ENCODE measurements at places on chromosomes 5 and 9. TPM values are rescaled to one million over a fixed set of nuclear protein-coding genes. Genes with fewer than 3 reads are reported as not detected.

DNA sequence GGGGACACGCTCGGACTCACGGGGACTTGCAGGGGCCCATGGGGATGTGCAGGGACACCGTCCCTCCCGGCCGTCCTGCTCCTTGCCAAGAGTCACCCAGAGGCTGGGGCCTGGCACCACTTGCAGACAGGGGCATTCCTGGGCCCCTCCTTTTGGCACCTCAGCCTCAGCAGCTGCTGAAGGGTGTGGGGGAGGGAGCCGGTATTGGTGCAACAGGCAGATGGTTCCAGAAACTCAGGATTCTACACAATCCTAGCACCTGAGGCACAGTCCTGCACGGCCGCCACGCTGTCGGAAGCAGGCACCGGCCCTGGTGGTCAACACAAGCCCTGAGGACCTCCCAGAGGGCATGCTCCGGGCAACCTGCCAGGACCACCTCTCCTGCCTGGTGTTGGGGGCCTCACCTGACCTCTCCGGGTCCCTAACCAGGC lies 19.3 kb upstream of the SLC12A7 start:
- no peak for DNase-seq

- no peak for DNase-seq
Measured at GRCh38 chr5:124865603-124866354, 119.3 kb upstream of the ZNF608 start.

GRCh38 chr9:127520941-127521918 lies 69.9 kb downstream of the LRSAM1 start:
- peak; percentile 71 for DNase-seq

DNA sequence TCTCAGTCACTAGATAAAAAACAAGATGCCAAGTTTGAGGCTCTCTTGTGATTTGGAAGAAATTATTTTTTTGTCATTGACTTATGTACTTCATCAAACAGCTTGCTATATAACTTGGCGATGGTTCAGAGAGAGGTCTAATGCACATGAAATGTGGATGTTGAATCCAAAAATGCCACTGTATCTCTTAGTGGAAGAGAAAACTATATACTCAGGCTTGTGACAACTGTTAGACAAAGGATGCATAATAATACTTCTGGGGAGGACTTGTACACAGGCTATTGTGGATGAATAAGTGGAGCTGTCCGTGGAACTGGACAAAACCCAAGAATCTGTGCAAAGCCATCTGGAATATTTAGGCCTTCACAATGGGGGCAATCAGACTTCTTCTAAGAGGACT lies 162.9 kb upstream of the NMUR2 start:
- DNase-seq, result no peak

DNA sequence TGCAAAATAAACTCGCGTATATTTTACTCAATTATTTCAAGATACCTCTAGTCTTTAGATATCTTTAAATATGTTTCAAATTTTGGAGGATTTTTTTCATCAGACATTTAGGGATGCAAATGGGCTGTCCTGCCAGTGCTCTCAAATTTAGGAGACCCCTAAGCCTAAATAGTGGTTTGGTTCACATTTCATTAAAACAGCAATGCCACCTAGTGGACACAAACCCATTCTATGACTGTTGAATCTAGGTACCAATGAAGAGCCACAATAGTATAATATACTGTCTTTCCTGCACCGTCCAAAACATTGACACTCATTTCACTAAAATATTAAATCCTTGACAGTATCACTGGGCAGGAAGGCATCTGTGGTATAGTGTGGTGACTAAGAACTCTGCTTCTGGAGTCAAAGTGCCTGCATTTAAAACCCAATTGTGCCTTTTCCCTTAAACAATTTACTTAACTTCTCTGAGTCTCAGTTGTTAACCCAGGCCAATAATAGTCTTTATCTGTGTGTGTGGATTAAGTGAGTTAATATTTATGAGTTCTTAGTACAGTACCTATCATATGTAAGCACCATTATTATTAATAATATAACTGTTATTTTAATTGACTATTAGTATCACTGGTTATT lies 148.0 kb downstream of the RORB start:
- peak; percentile 9 for DNase-seq

The INIP gene
- 43.0 TPM for total RNA-seq

The BSPRY gene
- 22.4 TPM for total RNA-seq

All from renal cortical epithelial cell (primary cell).